ENCODE measurements at places on chromosomes 5 and 9.

DNA sequence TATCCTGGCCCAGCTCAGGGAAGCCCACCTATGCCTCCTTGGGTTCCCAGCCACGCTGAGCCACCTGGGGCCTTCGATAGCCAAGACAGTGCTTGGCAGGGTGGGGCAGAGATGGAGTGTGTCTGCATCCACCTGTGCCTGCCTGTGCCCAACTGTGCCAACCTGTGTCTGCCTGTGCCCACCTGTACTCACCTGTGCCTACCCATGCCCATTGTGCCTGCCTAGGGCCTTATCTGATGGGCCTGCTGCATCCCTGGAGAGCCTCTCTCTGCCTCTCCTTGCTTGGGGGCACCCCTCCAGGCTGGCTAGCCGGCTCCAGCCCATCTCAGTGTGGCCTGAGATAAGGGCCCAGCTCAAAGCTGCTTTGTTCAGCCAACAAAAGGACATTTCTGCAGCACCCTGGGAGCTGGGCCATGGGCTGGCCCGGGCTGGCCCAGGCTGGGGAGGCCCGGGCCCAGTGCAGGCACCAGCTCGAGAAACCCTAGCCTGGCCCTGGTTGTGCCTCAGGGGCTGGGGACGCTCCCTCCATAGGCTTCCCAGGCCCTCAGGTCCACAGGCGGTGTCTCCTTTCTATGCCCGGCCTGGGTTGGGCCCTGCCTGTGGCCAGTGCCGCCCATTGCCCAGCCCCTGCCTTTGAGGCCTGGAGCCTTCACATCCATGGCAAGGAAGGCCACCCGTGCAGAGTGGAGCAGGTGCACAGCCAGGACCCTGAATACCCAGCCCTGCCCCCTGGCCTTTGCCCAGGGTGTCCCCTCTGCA, 37.3 kb upstream of the NOTCH1 start:
- no peak for DNase-seq

DNA sequence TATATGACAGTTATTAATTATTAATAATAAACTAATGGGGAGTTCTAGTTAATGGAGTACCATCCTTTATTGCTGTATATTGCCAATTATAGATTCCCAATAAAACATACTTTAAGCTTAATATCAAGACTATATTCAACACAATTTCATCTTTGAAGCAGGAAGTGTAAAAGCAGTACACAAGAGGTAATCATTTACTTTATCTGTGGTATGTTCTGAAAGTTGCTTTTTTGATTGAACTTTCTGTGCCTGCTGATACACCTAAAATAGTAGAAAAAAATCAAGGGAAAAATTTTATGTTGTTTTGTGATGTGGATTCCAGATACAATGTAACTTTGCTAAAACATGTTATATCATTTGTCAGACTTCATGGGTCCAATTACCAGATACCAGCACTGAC, 58.0 kb downstream of the ACO1 start:
- DNase-seq: no peak

- DNase-seq: no peak
These were observed 40.7 kb upstream of the RNU6ATAC start for GRCh38 chr9:134204991-134205578.

- DNase-seq: no peak
These were observed 32.9 kb downstream of the NSG2 start for GRCh38 chr5:174078416-174078815.

DNA sequence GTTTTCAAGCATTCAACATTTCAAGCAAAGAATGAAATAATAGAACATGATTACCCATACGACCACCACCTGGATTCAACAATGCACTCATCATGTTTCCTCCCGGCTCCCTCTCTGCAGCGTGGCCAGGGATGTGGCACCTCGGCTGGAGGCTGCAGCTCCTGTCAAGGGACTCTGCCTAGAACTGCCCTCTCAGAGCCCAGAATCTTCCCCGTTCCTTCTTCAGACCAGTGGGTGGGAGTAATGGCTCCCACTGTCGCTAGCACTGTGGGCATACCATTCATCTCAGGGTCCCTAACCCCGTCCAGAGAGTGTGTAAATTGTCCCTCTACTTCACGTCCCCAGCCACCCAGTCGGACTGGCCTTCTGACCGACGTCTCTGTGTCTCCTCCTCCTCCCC, 118.6 kb upstream of the COL5A1 start:
- DNase-seq: no peak

- DNase-seq: no peak
These were observed 18.1 kb downstream of the FYB1 start for GRCh38 chr5:39201160-39201780.

GRCh38 chr5:93967923-93968322, 226.5 kb upstream of the POU5F2 start:
- DNase-seq: no peak

- DNase-seq: no peak
These were observed 65.9 kb downstream of the DEPDC1B start for GRCh38 chr5:60634051-60634450.

DNA sequence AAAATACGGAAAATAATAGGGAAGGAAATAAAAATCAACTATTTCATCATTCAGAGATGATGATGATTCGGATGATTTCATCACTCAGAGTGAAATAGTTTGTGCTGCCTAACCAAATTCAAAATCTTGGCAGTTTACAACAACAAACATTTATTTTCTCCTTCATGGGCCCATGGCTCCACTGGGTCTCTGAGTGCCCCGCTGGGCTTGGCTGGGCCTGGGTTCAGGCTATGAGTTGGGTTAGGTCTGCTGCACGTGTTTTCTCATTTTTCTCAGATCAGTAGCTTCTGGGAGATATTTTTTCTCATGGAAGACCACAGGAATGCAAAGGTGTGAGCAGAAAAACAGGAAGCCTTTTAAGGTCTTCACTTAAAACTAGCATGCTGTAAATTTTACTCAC, 24.0 kb upstream of the F2RL1 start:
- no peak for DNase-seq

DNA sequence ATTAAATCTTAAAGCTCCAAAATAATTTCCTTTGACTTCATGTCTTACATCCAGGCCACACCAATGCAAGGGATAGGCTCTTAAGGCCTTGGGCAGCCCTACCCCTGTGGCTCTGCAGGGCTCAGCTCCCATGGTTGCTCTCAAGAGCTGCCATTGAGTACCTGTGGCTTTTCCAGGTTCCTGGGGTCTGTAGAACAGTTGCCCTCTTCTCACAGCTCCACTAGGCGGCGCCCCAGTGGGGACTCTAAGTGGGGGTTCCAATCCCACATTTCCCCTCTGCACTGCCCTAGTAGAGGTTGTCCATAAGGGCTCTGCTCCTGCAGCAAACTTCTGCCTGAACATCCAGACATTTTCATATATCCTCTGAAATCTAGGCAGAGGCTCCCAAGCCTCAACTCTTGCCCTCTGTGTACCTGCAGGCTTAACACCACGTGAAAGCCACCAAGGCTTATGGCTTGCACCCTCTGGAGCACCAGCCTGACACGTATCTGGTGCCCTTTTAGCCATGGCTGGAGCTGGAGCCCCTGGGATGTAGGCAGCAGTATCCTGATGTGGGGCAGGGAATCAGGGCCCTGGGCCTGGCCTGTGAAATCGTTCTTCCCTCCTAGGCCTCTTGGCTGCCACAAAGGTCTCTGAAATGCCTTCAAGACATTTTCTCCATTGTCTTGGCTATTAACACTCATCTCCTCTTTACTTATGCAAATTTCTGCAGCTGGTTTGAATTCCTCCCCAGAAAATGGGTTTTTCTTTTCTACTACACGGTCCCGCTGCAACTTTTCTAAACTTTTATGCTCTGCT, 185.1 kb downstream of the SMARCA2 start:
- DNase-seq: no peak

DNA sequence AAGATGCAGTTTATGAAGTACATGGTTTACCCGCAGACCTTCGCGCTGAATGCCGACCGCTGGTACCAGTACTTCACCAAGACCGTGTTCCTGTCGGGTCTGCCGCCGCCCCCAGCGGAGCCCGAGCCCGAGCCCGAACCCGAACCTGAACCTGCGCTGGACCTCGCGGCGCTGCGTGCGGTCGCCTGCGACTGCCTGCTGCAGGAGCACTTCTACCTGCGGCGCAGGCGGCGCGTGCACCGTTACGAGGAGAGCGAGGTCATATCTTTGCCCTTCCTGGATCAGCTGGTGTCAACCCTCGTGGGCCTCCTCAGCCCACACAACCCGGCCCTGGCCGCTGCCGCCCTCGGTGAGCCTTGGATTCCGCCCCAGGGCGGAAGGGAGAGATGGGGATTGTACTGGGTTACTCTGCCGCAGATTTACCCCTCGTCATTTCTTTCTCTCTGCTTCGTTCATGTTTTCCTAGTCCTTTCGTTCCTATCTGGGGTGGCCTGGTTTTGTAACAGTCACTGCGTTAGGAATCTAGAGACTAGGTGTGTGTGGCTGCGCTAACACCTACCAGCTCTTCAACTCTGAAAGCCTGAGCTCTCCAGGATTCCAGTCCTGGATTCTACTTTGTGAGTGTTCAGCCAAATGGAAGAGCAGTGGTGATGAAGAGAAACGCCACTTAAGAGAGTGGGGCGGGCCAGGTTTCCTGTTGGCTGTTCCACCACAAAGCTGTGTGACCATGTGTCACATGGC, 638 bp downstream of the MRPS30 start:
- peak; percentile 28 for DNase-seq

DNA sequence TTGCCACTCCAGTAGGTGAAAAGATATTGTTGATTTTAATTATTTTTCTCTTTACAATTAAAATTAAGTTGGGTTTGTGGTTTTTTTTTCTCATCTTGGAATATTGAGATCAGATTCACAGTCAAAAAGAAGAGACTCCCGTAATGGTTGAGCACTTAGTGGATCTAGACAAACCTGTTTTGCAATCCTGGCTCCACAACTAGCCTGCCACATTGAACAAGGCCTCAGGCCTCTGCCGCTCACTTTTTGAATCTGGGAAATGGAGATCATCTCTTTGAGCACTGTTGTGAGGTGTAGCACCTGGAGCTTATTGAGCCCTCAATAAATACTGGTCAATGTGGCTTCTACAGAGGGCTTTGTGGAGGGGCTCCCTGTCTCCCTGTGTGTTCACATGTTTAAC, 37.1 kb upstream of the RARS1 start:
- DNase-seq: no peak

DNA sequence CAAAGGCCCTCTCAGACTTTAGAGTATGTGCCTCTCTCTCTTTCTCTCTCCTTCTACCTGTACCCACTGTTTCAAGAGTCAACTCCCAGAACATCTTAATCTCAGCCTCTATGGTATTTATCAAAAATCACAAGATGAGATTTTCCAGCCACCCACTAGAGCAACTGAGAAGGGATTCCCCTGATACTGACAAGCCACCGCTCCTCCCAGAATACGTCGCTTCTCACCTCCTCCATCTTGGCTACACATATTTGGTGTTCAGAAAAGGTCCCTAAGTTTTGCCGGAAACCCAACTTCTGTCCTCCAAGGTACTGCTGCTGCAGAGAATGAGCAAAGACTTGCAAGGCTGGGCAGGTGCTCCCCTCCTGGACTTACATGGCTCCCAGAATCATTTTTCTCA, 6.1 kb downstream of the GARIN3 start:
- no peak for DNase-seq

GRCh38 chr9:77475641-77476473, 172.3 kb downstream of the GNA14 start:
- no peak for DNase-seq

DNA sequence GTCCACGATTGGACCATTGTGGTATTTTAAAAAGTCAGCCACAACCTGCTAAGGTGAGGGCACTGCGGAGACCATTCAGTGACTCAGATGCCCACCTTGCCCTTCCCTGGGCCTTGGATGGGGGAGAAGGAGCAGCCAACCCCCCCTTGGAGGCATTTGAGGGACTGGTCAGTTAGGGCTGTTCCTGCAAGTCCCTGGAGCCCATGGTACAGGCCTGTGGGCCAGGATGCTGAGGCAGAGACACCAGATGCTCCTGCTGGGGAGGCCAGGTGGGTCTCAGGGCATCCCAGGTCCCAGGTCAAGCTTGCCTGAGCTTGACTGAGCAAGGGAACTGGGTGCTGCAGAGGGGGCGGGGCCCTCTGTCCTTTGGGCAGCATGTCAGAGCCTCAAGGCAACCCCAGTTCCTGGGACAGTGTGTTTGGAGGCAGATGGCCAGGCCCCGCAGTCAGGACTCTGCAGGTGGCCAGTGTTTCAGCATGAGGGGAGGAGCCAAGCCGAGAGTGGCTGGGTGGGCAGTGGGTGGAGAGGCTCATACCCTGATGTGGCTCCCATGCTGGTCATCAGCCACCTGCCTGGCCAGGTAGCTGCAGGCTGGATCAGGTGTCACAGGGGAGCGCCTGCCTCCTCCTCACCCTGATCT, 27.5 kb downstream of the SLC6A3 start:
- DNase-seq: no peak

- DNase-seq: peak; percentile 34
These were observed 664.3 kb upstream of the EDIL3 start for GRCh38 chr5:85049020-85049419.

DNA sequence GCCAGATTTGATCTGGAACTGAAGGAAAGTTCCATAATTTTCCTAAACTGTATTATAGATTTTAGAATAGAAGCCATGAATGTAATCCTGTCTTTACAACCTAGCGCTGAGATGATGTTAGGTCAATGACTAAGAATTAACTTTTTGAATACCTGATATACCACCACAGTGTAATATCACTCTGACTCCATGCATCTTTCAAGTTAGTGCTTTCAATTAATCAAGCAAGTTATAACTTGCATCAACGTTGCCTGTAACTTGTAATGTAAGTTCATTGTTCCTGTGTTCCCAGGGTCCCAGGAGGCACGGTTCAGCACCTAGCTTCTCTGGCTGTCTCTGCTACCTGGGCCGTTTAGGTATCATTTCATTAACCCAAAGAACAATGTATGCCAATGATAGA, 139.3 kb downstream of the CSNK1G3 start:
- no peak for DNase-seq

DNA sequence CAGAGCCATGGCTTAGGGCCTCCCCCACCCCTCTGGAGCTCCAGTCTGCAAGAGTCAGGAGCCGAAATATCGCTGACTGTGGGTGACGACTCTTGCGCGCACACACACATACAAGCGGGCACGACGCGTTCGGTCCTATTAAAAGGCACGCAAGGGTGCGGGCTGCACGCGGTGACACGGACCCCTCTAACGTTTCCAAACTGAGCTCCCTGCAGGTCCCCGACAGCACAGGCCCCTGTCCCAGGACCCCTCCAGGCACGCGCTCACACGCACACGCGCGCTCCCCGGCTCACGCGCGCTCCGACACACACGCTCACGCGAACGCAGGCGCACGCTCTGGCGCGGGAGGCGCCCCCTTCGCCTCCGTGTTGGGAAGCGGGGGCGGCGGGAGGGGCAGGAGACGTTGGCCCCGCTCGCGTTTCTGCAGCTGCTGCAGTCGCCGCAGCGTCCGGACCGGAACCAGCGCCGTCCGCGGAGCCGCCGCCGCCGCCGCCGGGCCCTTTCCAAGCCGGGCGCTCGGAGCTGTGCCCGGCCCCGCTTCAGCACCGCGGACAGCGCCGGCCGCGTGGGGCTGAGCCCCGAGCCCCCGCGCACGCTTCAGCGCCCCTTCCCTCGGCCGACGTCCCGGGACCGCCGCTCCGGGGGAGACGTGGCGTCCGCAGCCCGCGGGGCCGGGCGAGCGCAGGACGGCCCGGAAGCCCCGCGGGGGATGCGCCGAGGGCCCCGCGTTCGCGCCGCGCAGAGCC, at the start of gene GRIN1:
Gene GRIN1 (plus strand): TSS at position 433 of the 746 bp plus-strand sequence. CDS start 333 bp downstream, outside the sequence.
- no peak for DNase-seq

DNA sequence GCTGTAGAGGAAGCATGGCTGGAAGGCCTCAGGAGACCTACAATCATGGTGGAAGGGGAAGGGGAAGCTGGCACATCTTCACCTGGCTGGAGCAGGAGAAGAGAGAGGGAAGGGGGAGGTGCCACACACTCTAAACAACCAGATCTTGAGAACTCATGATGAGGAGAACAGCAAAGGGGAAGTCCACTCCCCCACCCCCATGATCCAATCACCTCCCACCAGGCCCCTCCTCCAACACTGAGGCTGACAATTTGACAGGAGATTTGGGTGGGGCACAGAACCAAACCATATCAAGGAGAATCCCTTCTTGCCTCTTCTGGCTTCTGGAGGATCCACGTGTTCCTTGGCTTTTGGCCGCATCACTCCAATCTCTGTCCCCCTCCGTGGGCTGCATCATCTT, 13.1 kb upstream of the CMBL start:
- no peak for DNase-seq
